ENCODE measurements at places on chromosomes 16 and 17. TPM values are rescaled to one million over a fixed set of nuclear protein-coding genes. Genes with fewer than 3 reads are reported as not detected.

DNA sequence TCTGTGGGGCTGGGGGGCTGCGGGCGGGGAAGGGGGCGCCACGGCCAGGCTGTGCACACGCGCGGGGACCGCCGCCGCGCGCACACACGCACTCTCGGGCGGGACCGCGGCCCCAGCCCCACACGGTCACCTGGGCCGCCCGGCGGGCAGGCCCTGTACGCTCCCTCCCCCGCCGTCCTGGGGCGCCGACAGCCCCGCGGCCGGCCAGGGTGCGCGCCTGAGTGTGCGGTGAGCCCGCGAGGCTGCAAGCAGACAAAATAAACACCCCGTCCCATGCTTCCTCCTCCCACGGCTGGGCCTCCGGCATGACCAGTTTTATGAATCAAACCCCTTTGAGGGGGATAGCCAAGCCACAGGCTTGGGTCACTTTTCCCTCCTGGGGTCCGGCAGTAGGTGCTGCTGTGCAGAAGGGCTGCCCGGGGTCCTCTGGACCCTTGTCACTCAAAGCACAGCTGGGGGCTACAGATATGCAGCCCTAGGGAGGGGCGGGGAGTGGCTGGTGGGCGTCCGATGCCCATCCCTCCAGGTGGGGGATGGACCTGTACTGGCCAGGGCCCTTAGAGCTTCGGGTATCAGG, 441 bp downstream of the VASN start:
- no peaks in the 10 kb centered on the region for H3K36me3 ChIP-seq
- H3K4me3 ChIP-seq, result peak overlapping the region; percentile 67
- H3K27ac ChIP-seq, result peak overlapping the region; percentile 74
- H3K27me3 ChIP-seq, result no peaks in the 10 kb centered on the region
- peaks cover 25% of the 10 kb centered on the region for H3K4me1 ChIP-seq

DNA sequence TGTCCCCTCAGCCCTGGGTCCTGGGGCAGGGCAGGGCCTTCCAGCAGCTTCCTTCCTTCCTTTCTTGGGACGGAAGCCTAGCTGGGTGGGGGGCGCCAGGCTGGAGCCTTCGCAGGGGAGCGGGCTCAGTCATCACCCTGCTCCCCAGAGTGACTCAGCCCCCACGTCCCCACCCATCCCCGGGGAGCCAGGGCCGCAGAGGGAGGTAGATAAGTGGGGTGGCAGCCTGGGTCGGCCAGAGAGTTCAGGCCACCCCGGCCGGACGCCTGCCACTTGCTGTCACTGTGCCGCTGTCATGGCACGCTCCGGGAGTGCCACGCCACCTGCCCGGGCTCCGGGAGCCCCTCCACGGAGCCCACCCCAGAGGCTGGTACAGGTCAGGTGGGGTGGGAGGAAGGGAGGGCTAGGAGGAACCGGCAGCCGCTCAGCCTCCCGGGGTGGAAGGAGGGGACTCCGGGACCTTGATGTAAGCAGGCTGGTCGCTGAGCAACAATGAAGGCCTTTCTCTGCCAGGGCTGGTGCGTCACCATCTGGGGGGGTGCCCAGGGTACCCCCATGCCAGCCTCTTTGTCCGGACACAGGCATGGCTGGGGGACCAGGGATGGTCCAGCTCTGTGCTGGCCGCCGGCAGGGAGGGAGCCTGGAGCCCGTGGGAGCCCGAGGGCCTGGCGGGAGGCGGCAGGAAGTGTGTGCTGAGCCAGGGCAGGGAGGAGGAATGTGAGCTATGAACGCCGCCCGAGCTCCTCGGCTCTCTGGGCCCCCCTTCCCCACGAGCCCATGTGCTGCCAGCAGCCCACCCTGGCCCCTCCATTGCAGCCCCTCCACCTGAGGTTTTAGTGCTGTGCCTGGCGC, 6.6 kb downstream of the NHERF2 start:
- peaks cover under 1% of the 10 kb centered on the region for H3K4me1 ChIP-seq
- peak overlapping the region; percentile 76 for H3K27ac ChIP-seq
- no peaks in the 10 kb centered on the region for H3K27me3 ChIP-seq
- peaks cover 12% of the 10 kb centered on the region for H3K36me3 ChIP-seq

- H3K4me3 ChIP-seq, result no peak overlapping the region
- DNase-seq, result no peak
- H3K27ac ChIP-seq, result no peak overlapping the region
- H3K36me3 ChIP-seq, result no peaks in the 10 kb centered on the region
Measured at GRCh38 chr16:1197237-1197866, 27.7 kb downstream of the TPSG1 start.

LHX1 gene
- not detected for total RNA-seq

- no peak for DNase-seq
- no peak overlapping the region for H3K27ac ChIP-seq
- H3K27me3 ChIP-seq, result no peaks in the 10 kb centered on the region
- peaks cover 29% of the 10 kb centered on the region for H3K4me1 ChIP-seq
- H3K4me3 ChIP-seq, result peak overlapping the region; percentile 96
Measured at GRCh38 chr17:80264205-80265075, 3.8 kb downstream of the RNF213 start.

DNA sequence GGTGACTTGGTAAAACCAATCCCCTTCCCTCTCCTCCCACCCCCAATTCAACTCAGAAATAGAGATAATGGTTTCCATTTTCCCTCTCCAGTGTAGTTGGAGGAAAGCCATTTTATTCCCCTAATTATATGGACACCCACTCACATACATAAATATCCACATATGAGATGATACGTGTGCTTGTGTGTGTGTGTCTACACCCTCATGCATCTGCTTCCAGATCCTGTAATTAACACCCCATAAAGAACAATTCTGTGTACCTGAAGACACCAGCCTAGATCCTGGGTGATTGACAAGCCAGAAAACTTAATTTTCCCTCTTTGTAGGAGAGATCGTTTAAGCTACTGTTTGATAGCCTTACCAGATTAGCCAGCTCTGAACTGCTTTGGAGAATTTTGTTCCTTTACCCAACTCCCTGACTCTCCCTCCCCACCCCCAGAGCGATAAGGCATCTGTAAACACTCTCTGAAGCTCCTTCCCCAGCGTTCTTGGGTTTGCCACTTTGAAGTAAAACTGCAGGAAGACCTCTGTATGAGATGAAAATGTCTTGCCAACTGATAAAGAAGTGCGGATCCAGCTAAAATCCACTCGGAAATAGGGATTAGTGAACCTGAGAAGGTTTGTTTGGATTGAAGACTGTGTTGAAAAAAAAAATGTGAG, 175.7 kb downstream of the RGS9 start:
- no peak overlapping the region for H3K27ac ChIP-seq
- H3K4me3 ChIP-seq, result no peak overlapping the region
- no peaks in the 10 kb centered on the region for H3K4me1 ChIP-seq
- no peaks in the 10 kb centered on the region for H3K36me3 ChIP-seq

- peaks cover 2% of the 10 kb centered on the region for H3K36me3 ChIP-seq
- H3K27ac ChIP-seq, result no peak overlapping the region
- H3K27me3 ChIP-seq, result no peaks in the 10 kb centered on the region
- no peak for DNase-seq
- no peaks in the 10 kb centered on the region for H3K4me1 ChIP-seq
- H3K4me3 ChIP-seq, result no peak overlapping the region
Measured at GRCh38 chr17:61010661-61011170, 333.1 kb downstream of the BCAS3 start.

DNA sequence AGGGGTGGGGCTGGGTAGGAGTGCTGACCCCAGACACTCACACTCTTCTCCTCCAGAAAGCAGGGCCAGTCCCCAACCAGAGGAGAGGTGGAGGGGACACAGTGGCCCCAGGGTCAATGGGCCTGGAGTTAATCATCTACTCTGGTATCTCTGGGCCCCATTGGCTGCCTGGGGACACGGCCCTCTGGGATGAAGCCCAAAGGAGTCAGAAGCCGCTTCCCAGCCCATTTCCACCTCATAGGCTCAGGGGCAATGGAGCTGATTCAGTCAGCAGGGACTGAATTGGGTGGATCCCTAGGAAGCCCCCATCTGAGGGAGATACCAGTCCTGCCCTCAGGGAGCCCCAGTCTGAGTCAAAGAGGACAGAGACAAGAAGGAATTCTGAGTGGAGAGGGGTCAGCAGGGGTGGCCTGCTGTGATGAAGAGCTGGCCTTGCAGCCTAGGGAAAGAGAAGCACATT, 2.9 kb upstream of the NAGS start:
- no peak for DNase-seq
- peaks cover 19% of the 10 kb centered on the region for H3K27me3 ChIP-seq
- no peaks in the 10 kb centered on the region for H3K36me3 ChIP-seq
- peaks cover 17% of the 10 kb centered on the region for H3K4me1 ChIP-seq

- peak overlapping the region; percentile 49 for H3K4me3 ChIP-seq
- H3K27ac ChIP-seq, result no peak overlapping the region
- DNase-seq, result no peak
Measured at GRCh38 chr17:28228109-28228840, 90.7 kb upstream of the TMEM97 start.

GRCh38 chr16:19809121-19809635, 75.5 kb downstream of the GPRC5B start:
- H3K27ac ChIP-seq, result peak overlapping the region; percentile 91
- H3K36me3 ChIP-seq, result no peaks in the 10 kb centered on the region
- H3K4me3 ChIP-seq, result no peak overlapping the region
- DNase-seq, result peak; percentile 83
- peaks cover 42% of the 10 kb centered on the region for H3K4me1 ChIP-seq

DNA sequence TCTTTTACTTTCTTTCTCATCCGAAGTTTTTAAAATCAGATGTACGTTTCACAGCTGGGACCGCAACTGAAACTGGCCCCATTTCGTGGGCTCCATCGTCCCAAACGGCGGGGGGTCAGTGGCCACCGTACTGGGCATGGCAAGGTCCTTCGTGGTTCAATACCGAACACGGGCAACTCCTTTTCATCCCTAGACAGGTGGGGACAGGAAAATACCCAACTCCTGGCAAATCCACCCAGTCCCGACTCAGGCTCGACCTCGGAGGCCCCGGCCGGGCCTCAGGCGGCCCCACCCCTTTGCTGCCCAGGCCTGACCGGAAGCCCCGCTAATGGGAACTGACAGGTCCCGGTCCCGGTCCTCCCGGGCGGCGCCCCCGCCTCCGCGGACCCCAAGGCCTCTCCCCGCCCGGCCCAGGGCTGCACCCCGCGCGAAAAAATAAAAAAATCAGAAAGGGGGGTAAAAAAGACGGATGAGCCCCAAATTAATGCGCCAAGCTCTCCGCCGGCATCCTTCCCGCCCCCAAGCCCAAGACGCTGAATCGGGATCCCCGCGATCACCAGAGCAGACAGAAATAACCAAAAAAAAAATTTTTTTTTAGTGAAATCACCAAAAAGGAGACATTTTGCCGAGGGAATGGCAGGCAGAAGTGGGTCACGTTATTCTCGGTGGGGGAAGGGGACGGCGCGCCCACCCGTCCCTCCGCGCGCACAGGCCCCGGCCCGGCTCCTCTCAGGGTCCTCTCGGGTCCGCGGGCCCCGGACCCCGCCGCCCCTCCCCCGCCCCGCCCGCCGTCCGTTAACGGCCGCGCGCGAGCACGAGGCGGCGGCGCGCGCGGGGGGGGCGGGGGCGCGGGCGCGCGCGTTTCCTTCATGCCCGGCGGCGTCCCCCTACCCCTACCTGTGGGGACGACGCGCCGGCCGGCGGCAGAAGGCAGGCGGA, 562 bp downstream of the ZC3H7A start:
- peak overlapping the region; percentile 98 for H3K27ac ChIP-seq
- peak overlapping the region; percentile 99 for H3K4me3 ChIP-seq
- H3K36me3 ChIP-seq, result no peaks in the 10 kb centered on the region
- no peaks in the 10 kb centered on the region for H3K27me3 ChIP-seq
- H3K4me1 ChIP-seq, result peaks cover 62% of the 10 kb centered on the region

- H3K27me3 ChIP-seq, result peaks cover 4% of the 10 kb centered on the region
- no peaks in the 10 kb centered on the region for H3K36me3 ChIP-seq
- no peak overlapping the region for H3K4me3 ChIP-seq
- H3K4me1 ChIP-seq, result no peaks in the 10 kb centered on the region
Measured at GRCh38 chr17:36697903-36698530, 96.6 kb downstream of the MRM1 start.

GRCh38 chr16:1691956-1692355, 13.9 kb downstream of the JPT2 start:
- no peak overlapping the region for H3K4me3 ChIP-seq
- H3K27ac ChIP-seq, result no peak overlapping the region
- H3K4me1 ChIP-seq, result no peaks in the 10 kb centered on the region
- H3K36me3 ChIP-seq, result peaks cover 3% of the 10 kb centered on the region

DNA sequence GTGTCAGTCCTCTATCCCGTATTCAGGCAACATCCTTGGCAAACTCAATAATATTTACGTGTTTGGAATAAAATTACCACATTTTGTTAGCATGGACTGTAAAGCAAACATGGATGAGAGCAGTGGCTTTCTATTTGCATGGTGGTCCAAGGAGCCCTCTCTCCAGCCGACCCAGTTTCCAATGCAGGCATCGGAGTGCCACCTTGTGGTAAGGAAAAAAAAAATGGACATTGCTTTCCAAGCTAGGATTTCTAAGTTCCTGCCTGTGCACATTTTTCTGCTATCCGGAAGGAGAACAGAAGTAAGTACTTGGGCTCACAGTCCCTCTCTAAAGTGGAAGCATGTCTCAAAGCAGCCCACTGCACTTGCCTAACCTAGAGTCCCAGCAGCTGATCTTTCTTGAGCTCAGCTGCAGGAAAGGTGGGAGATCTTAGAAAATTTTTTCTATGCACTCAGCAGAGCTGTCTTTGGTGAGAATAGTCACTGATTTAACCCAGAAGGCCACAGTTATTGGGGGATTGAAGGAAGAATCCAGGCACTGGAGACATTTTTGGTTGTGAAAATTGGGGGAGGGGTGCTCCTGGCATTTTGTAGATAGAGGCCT, 46.0 kb upstream of the ERCC4 start:
- H3K27ac ChIP-seq, result no peak overlapping the region
- no peaks in the 10 kb centered on the region for H3K36me3 ChIP-seq
- no peaks in the 10 kb centered on the region for H3K4me1 ChIP-seq
- peaks cover 1% of the 10 kb centered on the region for H3K27me3 ChIP-seq

- H3K4me1 ChIP-seq, result no peaks in the 10 kb centered on the region
- DNase-seq, result no peak
- H3K27ac ChIP-seq, result no peak overlapping the region
Measured at GRCh38 chr16:15782573-15783365, 74.1 kb downstream of the MYH11 start.

GRCh38 chr17:79711715-79712305, 18.9 kb upstream of the ENPP7 start:
- H3K4me1 ChIP-seq, result no peaks in the 10 kb centered on the region
- H3K27me3 ChIP-seq, result peaks cover 35% of the 10 kb centered on the region
- H3K4me3 ChIP-seq, result no peak overlapping the region

DNA sequence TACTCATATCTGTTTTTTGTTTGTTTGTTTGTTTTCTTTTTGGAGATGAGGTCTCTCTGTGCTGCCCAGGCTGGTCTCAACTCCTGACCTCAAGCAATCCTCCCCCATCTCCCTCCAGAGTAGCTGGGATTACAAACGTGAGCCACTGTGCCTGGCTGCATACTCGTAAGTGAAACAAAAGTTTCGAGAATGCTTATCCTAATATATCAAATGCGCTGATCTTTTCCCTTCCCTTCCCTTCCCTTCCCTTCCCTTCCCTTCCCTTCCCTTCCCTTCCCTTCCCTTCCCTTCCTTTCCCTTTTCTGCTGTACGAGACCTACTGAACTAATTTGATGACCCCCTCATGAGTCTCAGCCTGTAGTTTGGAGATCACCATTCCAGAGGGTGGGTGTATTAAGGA, 122.1 kb downstream of the RGS9 start:
- H3K27ac ChIP-seq, result no peak overlapping the region
- H3K4me1 ChIP-seq, result no peaks in the 10 kb centered on the region
- DNase-seq, result no peak
- H3K27me3 ChIP-seq, result no peaks in the 10 kb centered on the region

ACSM5 gene
- 3.1 TPM for total RNA-seq

- H3K27me3 ChIP-seq, result no peaks in the 10 kb centered on the region
- no peak overlapping the region for H3K27ac ChIP-seq
- no peak for DNase-seq
- no peak overlapping the region for H3K4me3 ChIP-seq
Measured at GRCh38 chr17:45270828-45271418, 9.0 kb upstream of the SPATA32 start.

- no peaks in the 10 kb centered on the region for H3K36me3 ChIP-seq
- no peak overlapping the region for H3K4me3 ChIP-seq
- DNase-seq, result peak; percentile 65
- H3K27me3 ChIP-seq, result no peaks in the 10 kb centered on the region
- H3K27ac ChIP-seq, result peak overlapping the region; percentile 30
- no peaks in the 10 kb centered on the region for H3K4me1 ChIP-seq
Measured at GRCh38 chr17:77744066-77744988, 214.2 kb upstream of the TNRC6C start.

All from psoas muscle (tissue), 8 donors.